ENCODE measurements at places on chromosomes 6 and 20. TPM values are rescaled to one million over a fixed set of nuclear protein-coding genes. Genes with fewer than 3 reads are reported as not detected.

FERMT1 gene
- 17.0 TPM for total RNA-seq

TTI1 gene
- total RNA-seq, result 21.2 TPM

RBM39 gene
- 168 TPM for total RNA-seq

C2 gene
- 0.15 TPM for total RNA-seq

CABLES2 gene
- total RNA-seq, result 4.0 TPM

VSTM2L gene
- 7.4 TPM for total RNA-seq

KIAA0408 gene
- total RNA-seq, result 5.3 TPM

C20orf202 gene
- not detected for total RNA-seq

CSNK2B gene
- 197 TPM for total RNA-seq

HMGN3 gene
- 64.7 TPM for total RNA-seq

KHDC1L gene
- 0.51 TPM for total RNA-seq

Data from A549 treated with RU486 at 1 μM for 4 hours (cell line).